ENCODE measurements at places on chromosomes 6 and 20.
A peak's percentile ranks its signal among the peaks of the same experiment; 100 is the strongest.

GRCh38 chr20:53561505-53561904 is 32.1 kb downstream of the ZNF217 start:
- no peak for DNase-seq

- no peak for DNase-seq
Measured at GRCh38 chr6:87791982-87792381, 89.9 kb upstream of the AKIRIN2 start.

DNA sequence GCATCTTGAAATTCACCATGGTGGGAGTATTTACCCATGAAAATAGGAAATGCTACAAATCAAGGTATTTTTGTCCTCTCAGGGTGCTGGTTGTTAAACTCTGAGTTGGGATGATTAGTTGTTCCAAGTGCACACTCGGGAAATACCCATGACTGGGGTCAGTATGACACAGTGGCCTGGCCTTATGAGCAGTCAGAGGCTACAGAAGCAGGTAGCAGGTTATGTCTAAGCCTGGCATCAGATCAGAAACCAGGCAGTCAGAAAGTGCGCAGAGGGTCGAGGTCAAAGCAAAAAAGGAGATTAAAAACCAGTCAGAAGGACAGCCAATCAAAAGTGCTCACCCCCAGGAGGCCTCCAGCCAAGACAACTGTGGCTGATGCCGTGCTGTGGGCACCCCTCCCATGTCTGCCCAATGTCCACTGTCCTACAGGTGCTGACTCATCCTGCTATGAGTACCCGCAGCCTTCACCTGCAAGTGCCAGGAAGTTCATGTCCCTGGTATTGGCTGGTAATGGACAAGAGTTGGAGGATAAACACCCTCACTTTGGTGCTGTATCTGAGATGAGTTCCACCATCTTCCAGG is 117.4 kb upstream of the SLC24A3 start:
- no peak for DNase-seq

DNA sequence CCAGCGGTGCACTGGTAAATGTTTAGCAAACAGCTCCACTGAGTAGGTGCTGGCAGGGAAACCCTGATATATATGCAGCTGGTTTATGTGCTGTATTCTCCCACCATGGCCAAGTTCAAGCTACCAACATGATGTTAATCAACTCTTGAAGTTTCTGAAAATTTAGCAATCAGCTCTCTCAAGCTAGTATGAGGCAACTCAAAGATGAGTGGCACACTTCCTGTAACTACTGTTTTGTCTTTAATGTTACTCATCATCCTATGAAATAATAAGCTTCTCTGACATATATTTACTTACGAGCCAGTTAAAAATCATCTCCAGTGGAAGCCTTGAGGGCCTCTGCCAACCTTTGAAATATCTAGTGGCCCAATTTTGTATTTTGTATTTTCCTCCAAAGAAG is 54.7 kb downstream of the TRMT6 start:
- DNase-seq: no peak

DNA sequence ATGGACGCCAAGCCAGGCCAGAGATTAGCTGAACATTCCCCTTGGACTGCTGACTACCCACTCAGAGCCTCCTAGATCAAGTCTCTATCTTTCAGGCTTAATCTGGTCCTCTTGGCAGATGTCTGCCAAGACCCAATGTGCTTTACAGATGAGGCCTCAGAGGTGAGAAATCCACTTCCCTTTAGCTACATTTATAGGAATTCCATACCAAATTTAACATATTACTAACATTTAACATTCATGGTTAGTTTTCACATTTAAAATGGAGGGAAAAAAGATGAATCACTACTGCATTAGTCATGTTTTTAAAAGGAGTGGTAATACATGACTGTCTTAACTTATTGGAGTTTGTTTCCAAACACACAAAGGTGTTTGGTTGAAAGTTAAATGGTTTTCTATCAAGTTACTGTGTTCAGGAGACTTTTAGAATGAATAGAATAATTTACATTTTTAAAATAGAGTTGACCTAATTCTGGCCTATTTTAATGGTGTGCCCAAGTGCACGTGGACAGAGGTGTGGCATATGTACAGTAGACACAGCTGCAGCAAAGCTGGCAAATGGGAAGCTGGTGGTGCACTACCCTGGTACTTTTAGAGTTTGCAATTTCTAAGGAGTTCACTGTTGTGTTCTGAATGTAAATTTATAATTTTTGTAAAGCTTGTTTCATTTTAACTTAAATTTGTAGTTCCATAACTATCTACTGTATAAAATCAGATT is 41.9 kb upstream of the CALHM6 start:
- DNase-seq: peak; percentile 65

- DNase-seq: no peak
Measured at GRCh38 chr6:142784344-142784743, 160.6 kb downstream of the HIVEP2 start.

GRCh38 chr6:139153855-139154254 is 19.0 kb downstream of the HECA start:
- DNase-seq: peak; percentile 79

DNA sequence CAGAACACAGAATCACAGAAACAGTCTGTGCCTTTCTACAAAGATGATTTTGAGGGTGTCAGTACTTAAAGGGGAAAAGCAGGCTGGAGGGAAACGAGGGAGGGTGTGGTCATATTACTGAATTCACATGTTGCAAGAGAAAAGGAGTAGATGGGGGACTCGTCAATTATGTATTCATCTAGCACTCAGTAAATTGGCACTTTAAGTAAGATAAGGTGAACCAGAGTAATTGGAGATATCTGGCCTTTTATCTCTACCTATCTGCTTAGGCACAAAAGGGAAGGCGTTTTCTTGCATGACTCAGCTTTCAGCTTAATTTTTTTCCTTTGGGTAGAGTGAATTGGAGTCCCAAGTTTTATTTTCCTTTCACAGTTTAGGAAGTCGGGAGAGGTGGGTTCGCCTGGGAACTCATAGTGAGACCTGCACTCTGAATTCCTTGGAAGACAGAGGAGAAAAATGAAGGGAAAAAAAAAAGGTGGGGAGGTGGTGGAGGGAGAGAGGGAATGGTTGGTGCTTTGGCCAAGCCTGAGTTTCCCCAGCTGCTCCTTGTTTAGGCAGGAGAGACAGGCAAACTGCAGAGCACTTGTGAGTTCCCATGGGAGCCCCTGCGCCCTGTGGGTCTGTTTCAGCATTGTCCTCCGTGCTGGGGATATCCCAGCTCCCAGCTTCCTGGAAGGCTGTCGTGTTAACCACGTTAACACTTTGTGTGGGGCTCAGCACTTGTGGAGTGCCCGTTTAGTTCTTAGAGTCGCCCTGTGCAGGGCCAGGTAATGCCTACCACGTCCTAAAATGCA is 19.7 kb upstream of the GTSF1L start:
- no peak for DNase-seq

DNA sequence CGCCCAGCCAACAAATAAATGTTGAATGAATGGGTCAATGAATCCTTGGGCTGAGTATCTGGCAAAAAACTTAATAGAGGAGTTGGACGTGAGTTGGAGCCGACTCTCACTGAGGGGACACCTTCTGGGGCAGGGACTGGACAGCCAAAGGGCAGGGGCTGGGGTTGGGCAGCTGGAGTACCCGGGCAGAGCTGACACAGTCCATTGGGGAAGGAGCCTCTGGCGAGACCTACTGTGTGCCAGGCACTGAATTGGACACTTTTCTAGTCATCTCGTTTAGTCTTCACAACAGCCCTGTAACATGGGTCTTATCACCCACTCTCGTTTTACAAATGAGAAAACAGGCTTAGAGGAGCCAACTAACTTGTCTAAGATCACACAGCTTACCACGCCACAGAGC is 4.7 kb upstream of the MAPK13 start:
- DNase-seq: no peak

DNA sequence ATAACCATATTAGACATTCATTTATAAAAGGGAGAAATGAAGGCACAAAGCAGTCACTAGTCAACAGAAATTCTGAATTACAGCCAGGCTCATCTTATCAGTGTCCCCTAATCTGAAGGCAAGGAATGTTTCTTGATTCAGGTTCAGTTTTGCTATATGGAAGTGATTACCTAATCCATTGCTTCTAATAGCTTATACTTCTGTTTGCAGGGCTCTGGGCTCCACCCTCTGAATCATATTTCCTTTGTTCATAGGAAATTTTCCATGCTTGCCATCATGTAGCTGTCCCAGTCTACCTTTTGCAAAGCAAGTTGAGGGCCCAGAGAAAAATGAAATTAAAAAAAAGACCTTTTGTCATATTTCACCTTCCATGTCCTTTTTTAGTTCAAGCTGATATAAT is 96.0 kb downstream of the LCA5 start:
- no peak for DNase-seq

- DNase-seq: no peak
Measured at GRCh38 chr20:60477958-60478357, 519.7 kb downstream of the CDH26 start.

DNA sequence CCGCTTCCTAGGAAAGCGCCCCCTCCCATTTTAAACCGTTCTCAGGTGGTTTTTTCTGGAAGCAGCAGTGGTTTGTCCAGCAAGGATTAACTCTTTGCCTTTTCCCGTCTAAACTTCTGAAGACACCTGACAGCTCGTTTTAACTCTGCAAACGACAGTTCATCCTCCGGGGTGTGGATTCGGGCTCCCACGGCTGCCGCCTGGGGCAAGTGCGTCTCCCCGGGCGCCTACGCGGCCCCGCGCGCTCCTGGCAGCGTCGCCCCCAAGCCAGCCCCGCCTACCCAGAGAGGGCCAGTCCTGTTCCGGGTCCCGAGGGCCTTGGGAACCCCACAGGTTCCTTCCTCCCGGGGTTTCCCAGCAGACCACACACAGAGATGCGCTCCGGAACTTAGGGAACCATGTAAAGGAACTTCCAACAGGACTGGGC is 54.4 kb downstream of the PRR18 start:
- DNase-seq: no peak

- no peak for DNase-seq
Measured at GRCh38 chr20:46913329-46914044, 18.8 kb downstream of the EYA2 start.

- DNase-seq: no peak
Measured at GRCh38 chr6:170025341-170025911, 265.5 kb downstream of the DLL1 start.

DNA sequence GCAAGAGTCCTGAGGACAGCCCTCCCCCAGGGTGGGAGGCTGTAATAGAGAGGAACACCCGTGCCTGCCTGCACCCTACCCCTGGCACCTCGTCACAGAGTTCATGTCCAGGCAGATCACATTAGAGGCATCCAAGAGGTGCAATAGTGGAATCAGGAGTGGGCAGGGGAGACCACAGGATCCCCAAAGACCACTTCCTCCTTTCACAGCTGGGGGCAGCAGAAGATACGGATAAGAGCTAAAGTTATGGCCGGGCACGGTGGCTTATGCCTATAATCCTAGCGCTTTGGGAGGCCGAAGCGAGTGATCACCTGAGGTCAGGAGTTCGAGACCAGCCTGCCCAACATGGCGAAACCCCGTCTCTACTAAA is 1.5 kb upstream of the CAPN11 start:
- DNase-seq: no peak

DNA sequence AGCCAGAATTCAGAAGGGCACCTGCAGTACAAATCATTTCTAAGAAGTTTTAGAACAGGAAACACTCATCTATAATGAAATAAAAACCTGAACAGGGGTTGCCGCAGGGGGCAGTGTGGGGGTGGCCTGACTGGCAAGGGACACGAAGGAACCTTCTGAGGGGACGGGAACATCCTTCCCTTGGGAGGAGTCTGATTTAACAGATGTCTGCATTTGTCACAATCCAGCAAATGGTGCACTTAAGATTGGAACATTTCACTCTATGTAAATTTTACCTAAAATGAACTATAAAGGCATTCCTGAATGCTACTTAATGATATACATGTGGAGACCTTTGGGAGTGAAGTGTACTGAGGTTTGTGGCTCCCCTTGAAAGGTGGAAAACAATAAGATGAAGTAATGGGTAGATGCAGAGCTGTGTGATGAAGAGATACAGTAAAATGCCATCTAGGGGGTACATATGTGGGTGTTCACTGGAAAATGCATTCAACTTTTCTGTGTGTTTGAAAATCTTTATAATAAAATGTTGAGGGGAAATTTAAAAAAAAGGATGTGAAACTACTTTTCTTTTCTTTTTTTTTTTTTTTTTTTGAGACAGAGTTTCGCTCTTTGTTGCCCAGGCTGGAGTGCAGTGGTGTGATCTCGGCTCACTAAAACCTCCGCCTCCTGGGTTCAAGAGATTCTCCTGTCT is 89.5 kb downstream of the SNX5 start:
- DNase-seq: no peak

DNA sequence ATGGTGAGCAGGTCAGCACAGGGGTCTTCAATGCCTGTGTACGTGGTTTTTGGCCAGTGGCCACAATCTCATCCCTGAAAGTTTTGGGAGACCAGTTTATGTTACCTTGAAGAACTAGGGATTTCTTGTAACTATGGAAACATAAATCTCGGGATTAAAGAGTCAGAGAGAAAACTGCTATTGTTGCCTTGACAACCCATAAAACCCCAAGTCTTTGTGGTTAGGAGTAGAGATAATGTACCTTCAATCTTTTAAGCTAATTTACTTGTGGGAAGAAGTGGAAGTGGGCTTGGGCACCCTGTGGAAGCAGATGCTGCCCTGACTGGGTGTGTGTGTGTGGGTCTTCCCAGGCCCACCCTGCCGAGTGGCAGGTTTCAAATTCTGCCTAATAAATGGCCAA is 46.1 kb upstream of the ZNF831 start:
- DNase-seq: no peak

GRCh38 chr6:50369996-50370395 is 320.3 kb upstream of the DEFB112 start:
- no peak for DNase-seq

- peak; percentile 2 for DNase-seq
Measured at GRCh38 chr6:27031302-27031701, 216.2 kb upstream of the PRSS16 start.

DNA sequence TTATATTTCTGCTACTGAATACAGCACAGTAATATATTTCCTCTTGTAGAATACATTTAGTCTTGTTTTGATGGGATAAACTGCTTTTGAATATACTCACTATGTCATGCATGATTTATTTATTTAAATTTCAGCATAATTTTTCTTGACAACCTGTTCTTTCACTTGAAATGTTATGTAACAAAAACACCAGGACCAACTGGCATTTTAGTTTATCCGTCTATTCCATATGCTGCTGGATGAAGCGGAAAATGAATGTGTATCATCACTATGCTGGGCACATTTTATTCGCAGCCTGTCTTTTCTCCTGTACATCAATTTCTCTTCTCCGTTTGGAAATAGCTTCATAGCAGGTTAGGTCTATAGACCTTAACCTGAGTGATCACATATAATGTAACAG is 206.8 kb upstream of the PLCB4 start:
- no peak for DNase-seq

DNA sequence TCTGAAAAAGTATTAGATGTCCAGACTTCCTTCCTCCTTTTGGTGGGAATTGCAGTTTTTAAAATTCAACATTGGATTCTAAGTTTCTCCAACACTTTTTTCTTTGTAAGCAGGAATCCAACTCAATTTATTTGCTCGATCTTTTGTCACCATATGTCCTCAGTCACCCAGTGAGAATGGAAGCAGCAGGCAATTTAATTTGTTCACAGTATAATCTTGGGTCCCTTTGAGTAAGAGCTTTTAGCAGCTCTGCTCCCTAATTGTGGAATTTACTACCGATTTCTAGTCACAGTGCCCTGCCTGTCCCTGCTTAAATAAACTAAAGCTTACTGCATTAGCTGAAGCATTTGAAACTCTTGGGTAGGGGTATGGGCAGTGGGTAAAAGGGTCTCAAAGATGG is 98.6 kb downstream of the BTBD3 start:
- no peak for DNase-seq

All from fibroblast of skin of right biceps (primary cell).